ENCODE measurements at places on chromosomes 16 and 17.

DNA sequence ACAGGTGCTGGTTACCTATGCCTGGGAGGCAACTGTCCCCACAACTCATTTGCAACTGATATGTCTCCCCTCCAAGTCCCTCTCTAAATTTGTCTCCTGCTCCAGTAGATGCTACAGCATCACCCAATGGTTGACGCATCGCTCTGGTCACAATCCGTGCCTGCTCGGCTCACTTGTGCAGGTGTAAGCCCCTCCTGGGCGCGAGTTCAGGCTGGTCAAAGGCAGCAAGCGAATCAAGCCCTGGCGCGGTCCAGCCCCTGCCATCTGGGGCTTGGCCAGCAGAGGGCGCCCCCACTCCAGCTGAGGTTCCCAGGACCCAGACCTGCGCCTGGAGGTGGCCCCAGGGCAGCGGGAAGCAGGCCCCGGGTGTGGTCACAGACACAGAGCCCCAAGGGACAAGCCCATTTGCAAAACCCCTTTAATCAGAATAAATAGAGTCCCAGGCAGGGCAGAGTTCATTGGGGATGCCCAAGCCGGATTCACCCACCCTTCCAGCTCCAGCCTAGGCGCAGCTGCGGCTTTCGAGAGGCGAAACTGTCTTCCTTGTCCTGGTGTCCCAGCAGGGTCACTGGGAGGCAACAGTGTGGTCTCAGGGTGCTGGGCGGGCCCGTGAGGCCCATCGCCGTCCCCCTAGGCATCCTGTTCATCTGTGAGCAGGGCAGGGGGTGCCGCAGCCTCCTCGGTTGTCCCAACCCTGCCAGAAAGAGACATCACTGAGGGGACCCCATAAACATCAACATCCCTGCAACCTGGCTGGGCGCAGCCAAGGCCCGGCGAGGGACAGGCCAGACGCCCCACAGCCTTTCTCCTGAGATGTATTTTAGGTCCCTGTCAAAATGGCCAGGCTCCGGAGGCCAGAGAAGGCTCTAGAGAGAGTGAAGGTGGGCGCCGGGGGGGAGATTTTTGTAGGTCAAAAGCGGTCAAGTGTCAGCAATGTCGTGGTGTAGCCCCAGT lies 15.8 kb downstream of the TMC6 start:
- no peak for DNase-seq

GRCh38 chr17:60330731-60331130 lies 61.2 kb downstream of the USP32 start:
- no peak for DNase-seq

- no peak for DNase-seq
These were observed 1.2 kb downstream of the OR1F1 start for GRCh38 chr16:3188925-3189825.

DNA sequence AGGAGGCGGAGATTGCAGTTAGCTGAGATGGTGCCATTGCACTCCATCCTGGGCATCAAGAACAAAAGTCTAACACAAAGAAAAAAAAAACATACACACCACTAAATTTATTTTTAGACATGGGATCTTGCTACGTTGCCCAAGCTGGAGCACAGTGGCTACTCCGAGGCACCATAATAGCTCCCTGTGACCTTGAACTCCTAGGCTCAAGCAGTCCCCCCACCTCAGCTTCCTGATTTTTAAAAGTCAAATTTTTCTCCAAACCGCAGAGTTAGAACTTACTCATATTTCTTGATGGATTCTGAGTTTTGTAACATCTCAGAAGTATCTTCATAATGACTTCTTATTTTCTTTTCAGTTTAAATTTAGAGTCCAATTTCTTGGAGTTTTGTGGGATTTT lies 3.4 kb downstream of the CMTM4 start:
- no peak for DNase-seq

- DNase-seq, result peak; percentile 46
These were observed 2.6 kb downstream of the SHBG start for GRCh38 chr17:7632492-7632894.

GRCh38 chr17:7652388-7653356 lies 1.9 kb downstream of the ATP1B2 start:
- no peak for DNase-seq

DNA sequence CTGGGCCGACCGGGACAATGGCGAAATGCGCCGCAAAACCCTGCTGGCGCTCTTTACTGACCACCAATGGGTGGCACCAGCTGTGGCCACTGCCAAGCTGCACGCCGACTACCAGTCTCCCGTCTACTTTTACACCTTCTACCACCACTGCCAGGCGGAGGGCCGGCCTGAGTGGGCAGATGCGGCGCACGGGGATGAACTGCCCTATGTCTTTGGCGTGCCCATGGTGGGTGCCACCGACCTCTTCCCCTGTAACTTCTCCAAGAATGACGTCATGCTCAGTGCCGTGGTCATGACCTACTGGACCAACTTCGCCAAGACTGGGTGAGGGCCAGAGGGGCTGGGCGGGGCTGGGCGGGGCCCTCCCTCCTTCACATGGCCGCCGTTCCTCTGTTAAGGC lies 4.3 kb upstream of the SPEM1 start:
- DNase-seq, result no peak

GRCh38 chr16:12208341-12209035 lies 232.0 kb downstream of the SNX29 start:
- no peak for DNase-seq

GRCh38 chr16:381012-381788 lies 578 bp downstream of the PGAP6 start:
- DNase-seq, result no peak

GRCh38 chr16:86584726-86585721 lies 6.7 kb downstream of the FOXL1 start:
- DNase-seq, result no peak

DNA sequence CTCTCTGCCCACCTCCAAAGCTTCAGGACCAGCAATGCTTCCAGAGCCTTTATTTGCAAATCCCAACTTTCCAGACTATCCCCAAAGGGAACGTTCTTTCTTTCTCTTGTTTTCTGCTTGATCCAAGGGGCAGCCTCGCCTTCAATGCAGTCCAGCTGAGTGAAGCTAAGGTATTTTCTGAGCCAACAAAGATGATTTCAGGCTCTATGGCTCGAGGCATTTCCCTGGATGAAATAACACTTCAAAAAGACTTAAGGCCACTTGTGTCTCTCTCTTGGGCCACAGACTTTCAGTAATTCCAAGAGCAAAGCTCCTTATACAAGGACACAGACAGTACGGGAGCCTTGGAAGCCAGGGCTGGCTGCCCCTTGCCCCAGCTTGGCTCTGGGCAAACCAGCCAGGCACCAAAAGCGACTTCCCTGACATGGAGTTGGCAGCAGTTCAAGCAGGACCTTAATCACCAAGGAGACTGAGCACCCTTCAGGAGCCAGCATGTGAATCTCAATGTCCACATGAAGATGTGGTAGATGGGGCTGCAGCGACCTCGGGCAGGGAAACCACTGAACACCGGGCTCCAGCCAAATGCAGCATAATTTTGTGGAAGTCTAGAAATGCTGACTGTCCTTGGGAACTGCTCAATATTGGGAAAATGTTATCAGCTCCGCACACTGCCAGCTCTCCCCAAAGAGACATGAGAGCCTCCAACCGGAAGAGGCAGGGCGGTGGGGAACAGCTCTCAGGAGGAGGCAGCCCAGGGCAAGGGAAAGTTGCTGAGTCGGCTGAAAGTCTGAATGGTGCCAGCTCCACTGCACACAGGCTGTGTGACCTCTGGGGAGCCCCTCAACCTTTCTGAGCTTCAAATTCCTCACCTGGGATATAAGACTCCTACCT lies 39.0 kb downstream of the TK2 start:
- DNase-seq, result peak; percentile 64

GRCh38 chr17:43003542-43004172 lies 2.9 kb upstream of the IFI35 start:
- no peak for DNase-seq

DNA sequence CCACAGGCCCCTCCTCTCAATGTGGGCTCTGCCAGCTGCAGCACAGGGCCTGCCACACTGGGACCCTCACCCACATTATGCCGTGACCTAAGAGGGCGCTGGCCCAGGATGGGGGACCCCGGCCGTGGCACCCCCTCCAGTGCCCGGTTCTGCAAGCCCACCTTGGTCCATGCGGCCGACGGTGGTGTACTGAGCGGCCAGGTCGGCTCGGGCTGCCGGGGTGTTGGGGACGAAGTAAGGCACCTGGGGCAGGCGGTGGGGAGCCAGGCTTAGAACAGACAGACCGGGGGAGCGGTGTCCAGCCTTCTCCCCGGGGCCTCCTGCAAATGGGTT lies 6.5 kb downstream of the SGSH start:
- DNase-seq, result no peak

DNA sequence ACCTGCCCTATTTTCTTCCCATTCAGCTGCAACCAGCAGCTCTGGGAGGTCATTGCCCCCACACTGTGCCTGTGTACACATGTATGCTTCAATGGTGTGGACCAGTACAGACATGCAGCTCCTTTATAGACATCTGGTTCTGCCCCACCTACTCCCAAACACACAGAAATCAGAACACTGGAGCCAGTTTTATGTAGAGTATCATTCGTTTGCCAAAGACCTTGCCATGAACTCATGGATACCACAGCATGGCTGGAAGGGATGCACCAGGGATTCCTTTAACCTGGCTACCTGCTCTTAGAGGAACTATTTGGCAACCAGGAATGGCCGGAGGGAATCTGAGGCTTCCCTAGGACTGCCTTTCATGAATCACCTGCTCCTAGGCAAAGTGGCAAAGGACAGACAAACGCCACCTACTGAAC lies 60.4 kb downstream of the ZFHX3 start:
- no peak for DNase-seq

GRCh38 chr17:4293572-4293971 lies 29.8 kb upstream of the ANKFY1 start:
- no peak for DNase-seq

- no peak for DNase-seq
These were observed 38.0 kb downstream of the HEATR3 start for GRCh38 chr16:50103764-50104163.

- no peak for DNase-seq
These were observed 49.6 kb downstream of the PITPNM3 start for GRCh38 chr17:6506679-6507231.

GRCh38 chr16:65510241-65510640 lies 388.4 kb upstream of the CDH11 start:
- DNase-seq, result no peak

- no peak for DNase-seq
These were observed 433.6 kb downstream of the PMP22 start for GRCh38 chr17:14831491-14831890.

GRCh38 chr16:67888331-67888730 lies 3.6 kb downstream of the NRN1L start:
- DNase-seq, result no peak

- no peak for DNase-seq
These were observed 24.0 kb upstream of the GRIN2A start for GRCh38 chr16:10206215-10206614.

DNA sequence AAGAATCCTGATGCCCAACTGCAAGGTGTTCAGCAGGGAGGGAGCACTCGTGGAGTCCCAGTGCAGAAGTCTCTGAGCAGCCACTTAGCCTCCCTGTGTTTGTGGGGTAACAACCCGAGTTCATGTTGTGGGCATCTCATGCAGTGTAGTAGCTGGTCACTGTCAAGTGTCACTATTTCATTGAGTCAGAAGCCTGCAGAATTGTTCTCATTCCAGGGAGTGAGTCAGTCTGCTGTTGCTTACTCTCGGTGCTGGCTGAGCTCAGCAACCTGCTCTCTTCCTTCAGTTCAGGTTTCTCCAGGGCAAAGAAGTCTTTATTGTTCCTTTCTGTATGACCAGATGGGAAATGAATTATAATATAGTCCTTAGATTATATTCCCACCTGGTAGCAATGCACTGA lies 24.1 kb downstream of the HMOX2 start:
- DNase-seq, result no peak

GRCh38 chr16:64149756-64150155 lies 972.1 kb downstream of the CDH11 start:
- DNase-seq, result no peak

GRCh38 chr17:74070374-74070773 lies 133.1 kb upstream of the RPL38 start:
- DNase-seq, result no peak

- DNase-seq, result no peak
These were observed 6.7 kb downstream of the TSPOAP1 start for GRCh38 chr17:58321571-58322525.

GRCh38 chr16:68643847-68644246 lies 1.3 kb upstream of the CDH3 start:
- DNase-seq, result no peak

- no peak for DNase-seq
These were observed 282.0 kb downstream of the BCAS3 start for GRCh38 chr17:60959696-60960095.

DNA sequence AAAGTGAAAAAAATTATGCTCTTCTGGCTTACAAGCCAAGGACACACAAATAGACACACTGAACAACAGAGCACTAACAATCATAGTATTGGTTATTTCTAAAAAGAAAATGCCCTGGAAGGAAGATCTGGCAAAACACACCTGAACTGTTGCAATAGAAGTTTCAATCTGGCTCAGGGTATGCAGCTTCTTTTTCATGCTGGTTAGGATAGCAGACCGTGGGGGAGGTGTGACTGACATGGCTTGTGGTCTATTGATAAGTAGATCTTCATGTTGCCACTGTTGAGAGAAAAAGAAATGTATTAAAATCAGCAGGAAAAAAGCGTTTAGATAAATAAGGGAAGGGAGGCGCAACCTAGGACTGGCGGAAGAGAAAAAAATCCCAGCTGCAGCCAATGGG lies 26.5 kb upstream of the ARL6IP1 start:
- DNase-seq, result no peak

DNA sequence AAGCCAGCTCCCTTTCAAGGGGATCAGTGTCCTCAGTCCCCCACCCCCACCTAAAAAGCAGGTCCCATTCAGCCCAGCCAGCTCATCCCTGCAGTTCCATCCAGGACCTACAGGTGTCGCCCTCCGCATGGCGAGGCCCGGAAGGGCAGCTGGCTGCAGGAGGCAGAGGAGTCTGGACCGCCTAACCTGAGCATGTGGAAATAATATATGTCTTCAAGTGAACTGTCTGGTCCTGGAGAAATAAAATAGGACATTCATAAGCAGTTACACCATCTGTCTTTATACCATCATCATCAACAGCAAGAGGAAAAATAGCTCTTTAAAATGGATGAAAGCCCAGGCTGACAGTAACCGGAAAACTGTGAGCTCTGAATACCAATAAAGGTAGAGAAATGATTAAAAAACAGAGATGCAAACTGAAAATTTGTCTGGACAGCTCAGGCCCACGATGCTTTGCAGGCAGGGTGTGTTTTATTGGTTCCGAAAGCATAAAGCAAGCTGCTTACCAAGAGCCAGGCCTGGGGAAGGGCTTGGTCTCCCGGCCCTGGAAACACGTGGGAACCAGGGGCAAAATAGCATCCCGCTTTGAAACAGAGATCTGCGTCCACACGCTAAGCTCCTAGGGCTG lies 215.2 kb downstream of the ZFHX3 start:
- DNase-seq, result no peak

DNA sequence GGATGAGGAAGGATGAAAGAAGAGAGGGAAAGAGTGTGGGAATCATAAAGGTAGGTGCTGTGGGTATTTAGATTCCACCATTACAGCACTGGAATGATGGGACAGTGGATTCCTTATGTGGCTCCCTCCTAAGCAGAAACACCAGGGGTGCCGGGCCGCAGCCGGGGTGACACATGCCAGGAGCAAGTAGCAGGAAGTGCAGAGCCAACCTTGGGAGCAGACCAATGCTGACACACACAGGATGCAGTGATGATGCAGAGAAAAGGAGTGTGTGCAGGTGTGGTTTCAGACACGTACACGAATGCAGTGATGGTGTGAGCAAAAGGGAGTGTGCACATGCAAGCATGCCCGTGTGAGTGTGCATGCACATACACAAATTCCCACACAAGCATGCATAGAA lies 338.0 kb downstream of the SLC39A11 start:
- no peak for DNase-seq
